ENCODE measurements at places on chromosomes 16 and 17.

DNA sequence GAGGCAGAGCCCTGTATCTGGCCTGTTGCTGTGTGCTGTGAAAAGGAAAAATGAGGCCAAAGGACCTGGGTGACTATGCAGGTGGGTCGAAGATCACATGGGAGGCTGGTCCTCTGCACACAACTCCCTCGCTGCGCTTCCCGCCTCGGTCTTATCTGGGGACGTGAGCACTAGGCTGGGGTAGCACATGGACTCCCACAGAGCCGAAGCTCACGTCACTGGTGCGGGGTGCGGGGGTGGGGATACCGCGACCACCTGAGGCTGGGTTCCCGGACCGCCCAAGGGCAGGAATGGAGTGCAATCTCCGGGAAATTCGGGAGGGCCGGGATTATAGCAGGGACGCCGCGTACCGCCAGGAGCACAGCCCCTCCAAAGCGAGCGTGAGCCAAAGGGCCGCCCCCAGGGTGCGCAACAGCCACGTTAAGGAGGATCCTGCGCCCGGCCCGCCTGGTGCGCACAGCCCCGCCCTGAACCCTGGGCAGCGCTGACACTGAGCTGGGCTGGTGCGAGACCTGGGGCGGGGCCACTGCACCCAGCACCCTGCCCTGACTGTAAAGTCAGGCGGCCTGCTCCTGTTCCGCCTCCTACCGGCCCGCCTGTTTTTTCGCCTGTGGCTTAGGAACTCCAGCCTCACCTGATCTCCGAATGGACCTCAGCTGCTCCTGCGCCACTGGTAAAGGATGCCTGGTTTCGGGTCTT, 4.8 kb downstream of the MT1A start:
- no peak for DNase-seq

DNA sequence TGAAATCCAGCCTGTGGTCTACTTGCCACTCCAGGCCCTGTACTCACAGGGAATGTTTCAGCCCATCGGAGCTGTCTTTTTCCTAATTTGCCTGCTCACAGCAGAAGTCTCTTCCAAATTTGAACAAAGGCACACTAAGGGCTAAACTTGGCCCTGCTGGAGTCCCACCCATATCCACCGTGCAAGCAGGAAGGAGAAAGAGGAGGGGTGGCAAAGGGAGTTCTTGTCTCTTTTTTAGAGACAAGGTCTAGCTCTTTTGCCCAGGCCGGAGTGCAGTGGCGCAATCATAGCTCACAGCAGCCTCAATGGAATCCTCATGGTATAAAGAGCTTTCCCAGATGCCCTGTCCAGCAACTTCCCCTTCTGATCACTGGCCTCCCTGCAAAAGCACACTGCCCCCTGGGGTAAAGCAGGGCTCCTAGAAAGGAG, 2.7 kb upstream of the PRM1 start:
- DNase-seq, result no peak

DNA sequence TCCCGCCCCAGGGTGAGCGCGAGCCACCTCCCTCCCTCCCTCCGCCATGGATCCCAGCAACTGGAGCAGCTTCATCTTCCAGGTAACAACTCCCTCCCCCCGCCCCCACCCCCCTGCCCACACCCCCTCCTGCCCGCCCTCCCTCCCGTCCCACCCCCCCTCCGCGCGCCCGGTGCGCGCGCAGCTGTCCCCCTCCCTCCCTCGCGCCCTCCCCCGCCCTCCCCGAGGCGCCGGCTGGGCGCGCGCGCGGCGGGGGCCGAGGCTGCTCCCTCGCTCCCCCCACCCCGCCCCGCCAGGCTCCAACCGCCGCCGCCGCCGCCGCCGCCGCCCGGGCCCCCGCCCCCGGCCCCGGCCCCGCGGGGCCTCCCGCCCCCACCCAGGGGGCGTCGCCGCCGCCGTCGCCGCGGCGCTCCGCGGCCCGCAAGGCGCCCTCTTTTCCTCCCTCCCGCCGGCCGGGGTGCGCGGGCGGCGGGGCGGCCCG, at the start of gene MAZ:
MAZ (plus strand) TSS at position 431 of the 481 bp plus-strand sequence. CDS start 173 bp downstream, outside the sequence.
- DNase-seq, result peak; percentile 87

DNA sequence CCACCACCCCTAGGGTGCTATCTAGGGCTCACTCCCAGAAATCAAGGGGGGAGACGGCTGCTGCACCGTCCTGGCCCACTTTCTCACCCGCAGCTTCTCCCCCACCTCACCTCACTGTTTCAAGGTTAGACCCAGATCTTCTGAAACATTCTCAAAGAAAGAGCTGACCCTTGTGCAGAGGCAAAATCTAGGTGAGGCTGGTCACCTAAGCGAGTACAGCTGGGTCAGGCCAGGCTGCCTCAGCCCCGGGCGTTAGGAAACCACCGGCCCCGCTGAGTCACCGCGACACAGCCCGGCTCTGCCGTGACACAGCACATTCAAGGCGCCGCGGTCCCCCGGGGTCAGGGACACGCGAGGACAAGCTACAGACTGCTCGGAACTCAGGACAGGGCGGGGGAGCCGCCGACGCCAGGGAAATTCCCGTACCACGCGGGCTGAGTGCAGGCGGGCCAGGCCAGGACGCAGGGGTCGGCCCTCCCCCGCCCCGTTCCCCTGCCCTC, 27.1 kb downstream of the GNPTG start:
- no peak for DNase-seq

GRCh38 chr17:60398227-60398959, 6.5 kb upstream of the USP32 start:
- no peak for DNase-seq

DNA sequence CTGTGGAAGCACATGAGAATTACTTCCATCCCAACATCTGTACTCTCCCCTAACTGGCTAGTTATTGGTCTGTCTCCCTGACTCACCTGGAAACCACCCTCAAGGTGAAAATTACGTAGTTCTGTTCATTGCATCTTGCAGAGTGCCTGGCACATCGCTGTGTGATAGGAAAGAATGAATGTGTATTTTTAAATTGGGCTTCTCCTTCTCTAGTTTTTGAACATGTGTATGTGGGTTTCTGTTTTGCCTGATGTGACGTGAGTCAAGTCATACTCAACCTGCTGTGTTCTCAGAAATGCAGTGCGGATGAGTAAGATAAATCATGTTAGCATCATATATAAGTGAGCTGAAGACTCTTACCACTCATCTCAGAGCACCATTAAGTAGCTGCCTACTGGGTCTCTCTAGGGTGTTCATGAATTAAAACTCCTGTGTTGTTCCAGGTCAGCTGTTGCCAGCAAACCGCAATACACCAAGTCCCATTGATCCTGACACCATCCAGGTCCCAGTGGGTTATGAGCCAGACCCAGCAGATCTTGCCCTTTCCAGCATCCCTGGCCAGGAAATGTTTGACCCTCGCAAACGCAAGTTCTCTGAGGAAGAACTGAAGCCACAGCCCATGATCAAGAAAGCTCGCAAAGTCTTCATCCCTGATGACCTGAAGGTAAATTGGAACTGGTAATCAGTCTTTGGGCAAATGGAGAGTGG, 50.2 kb downstream of the HLF start:
- no peak for DNase-seq

DNA sequence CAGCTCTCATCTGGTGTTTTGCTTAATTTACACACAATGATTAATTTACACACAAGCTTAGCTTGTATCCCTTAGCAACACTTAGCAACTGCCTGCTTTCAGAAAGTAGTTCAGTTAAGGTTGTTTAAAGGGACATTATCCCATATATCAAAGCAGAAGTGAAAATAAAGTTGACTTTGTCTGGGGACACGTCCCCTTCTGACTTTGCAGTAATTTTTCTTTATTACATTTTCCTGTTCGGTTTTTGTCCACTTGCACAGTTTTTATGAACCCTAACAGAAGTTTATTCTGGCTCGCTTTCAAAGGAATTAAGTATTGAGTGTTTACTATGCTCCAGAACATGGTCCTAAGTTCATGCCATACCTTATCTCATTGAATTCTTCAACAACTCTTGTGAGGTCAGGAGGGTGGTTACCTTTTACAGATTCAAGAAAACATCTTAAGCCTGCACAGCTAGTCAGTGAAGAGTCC, 41.5 kb downstream of the ARHGAP44 start:
- no peak for DNase-seq

DNA sequence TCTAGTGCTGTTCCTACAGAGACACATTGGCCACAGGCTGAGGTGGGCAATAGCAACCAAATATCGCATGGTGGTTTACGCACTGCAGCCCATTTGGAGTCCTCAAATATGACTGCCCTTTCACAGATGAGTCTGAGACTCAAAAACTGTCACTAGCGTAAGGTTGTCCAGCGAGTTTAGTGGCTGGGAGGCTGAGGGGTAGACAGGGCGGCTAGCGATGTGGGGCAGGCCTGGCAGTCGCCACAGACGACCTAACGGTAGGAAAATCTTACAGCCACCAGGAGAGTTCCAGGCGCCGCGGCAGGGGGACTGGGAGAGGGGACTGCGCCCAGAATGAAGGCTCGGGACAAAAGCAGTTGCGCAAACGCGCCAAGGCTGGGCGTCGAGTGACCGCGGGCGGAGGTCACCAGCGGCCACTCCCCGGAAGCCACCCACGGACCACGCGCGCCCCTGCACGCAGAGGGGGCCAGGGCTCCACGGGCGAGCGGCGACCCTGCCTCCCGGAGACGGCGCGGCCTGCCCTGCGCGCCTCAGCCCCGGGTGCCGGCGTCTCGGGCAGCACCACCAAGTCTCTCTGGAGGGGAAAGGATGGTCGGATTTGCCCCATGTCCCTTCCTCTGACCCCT, 699 bp upstream of the MAP1LC3B start:
- no peak for DNase-seq

- no peak for DNase-seq
Measured at GRCh38 chr17:66056148-66056547, 135.8 kb downstream of the CEP112 start.

Measured in CMK (cell line).